ENCODE measurements at places on chromosomes 2 and 18.

GRCh38 chr2:128373451-128374000 is 54.9 kb upstream of the HS6ST1 start:
- no peak for DNase-seq

GRCh38 chr2:192574552-192574951 is 379.8 kb upstream of the TMEFF2 start:
- no peak for DNase-seq

DNA sequence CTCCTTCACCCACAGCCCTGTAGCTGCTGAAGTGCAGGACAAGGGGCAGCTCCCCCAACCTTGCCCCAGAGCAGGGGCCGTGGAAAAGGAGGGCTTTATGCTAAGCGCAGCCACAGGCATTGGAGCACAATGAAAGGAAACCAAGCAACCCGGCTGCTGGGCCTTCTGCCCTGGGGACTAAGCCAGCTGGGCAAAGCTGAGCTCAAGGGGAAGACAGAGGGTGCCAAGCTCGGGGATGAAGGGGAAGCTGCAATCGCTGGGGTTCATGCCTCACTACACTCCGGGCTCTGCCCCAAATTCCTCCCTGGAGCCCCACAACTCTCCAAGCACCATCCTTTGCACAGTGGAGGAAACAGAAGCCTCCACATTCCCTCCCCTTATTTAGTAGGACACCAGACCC is 12.4 kb downstream of the SFXN5 start:
- no peak for DNase-seq

DNA sequence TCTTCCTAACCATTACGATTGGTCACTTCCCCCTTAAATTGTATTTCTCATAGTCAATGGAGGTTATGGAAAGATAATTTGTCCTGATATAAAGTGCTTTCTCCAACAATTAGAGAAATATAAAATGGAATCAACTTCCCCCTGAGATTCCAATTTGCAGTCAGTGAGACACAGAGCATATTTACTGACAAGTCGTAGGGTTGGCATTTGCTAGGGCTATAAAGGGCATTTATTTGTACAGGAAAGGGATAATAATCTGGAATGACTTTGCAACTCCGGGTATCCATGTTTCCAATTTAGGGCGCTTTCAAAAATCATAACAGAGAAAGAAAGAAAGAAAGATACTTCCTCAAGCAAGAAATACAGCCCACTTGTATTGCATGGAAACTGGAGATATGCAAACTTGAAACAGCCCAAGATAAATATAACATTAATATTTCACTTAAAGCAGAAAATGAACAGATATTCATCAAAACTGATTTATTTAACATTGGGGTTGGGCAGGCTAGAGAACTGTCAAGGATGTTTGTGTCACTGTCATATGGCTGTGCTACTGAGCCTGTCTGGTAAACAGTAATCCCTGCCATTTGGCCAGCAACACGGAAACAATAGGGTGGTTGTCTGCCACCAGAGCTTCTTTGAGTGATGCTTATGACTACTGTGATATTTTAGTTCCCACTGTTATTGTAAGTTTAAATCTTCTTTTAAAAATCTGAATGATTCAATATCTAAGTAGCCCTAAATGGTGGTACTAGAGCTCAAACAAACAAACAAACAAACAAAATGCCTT is 621.8 kb downstream of the LRP1B start:
- no peak for DNase-seq

- no peak for DNase-seq
Observed at GRCh38 chr2:15412779-15413178, 148.4 kb downstream of the NBAS start.

DNA sequence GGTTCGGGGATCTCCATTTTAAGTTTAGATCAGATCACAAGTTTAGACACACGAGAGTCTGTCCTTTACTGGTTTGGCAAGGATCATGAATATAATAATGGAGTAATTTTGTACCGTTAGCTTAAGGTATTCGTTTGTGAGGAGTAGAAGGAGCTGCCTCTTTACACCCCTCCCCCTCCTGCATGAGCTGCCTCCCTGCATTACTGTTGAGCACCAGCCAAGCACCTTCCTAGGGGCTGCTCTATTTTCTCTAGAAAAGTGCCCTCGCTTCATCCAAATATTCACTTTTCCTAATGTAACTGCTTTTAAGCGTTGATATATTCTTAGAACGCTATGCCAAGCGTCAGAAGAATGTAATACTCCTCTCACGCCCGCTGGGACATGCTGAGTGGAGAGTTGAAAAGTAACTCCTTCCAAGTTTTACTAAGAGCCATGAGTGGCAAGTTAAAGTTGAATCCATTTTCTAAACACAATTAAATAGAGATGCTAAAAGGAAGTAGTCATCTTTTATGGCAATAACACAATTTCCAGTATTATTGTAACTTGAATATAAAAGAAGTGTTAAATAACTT is 25.4 kb upstream of the SCN7A start:
- no peak for DNase-seq

- DNase-seq = peak; percentile 94
Observed at GRCh38 chr2:113240915-113241911, 37.5 kb downstream of the PAX8 start.

GRCh38 chr2:224440988-224441387 is 39.1 kb upstream of the FAM124B start:
- DNase-seq = no peak

DNA sequence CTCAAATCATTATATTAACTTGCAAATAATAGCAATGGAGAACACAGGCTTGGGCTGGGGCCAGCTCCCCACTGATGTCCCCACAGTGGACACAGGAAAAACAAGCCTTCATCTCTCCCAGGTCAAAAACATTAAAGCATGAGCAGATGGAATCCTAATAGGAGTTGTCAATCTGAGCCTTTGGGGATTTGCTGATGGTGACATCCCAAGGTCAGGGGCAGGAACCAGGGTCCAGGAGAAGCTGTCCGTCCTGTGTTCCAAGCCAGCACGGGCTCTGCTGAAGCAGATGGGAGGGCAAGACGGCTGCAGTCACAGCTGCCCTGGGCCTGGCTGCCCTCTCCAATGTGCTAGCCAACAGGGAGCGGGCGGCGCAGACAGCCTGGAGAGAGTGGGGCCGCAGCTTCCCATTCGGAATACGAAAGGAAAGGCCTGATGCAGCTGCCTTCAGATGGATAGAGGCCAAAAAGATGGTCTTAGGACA is 135.5 kb downstream of the NDUFA10 start:
- no peak for DNase-seq

GRCh38 chr2:215746226-215746886 is 267.0 kb downstream of the MREG start:
- DNase-seq = no peak

GRCh38 chr18:1267021-1267420 is 362.4 kb downstream of the ADCYAP1 start:
- DNase-seq = no peak

GRCh38 chr18:23538870-23539269 is 35.6 kb downstream of the RMC1 start:
- peak; percentile 68 for DNase-seq

DNA sequence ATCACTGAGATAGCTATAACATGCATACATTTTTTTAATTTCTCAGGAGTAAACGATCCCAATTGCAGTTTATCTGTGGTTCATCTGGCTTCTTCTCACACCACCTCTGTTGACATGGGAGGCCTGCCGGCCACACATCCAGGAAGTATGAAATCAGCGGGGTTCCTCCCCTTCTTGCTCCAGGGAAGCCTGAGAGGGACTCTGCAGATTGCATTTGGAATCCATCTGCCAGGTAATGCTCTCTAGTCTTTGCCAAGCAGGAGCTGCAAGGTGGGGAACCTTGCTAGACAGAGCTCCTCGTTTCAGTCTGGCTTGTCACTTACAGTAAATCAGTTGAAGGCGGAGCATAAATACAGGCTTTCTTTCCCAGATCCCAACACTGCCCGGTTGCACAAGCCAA is 49.9 kb downstream of the SOX11 start:
- no peak for DNase-seq

GRCh38 chr2:47534179-47534919 is 131.4 kb downstream of the MSH2 start:
- peak; percentile 86 for DNase-seq

- no peak for DNase-seq
Observed at GRCh38 chr2:33477473-33478468, 1.3 kb downstream of the RASGRP3 start.

DNA sequence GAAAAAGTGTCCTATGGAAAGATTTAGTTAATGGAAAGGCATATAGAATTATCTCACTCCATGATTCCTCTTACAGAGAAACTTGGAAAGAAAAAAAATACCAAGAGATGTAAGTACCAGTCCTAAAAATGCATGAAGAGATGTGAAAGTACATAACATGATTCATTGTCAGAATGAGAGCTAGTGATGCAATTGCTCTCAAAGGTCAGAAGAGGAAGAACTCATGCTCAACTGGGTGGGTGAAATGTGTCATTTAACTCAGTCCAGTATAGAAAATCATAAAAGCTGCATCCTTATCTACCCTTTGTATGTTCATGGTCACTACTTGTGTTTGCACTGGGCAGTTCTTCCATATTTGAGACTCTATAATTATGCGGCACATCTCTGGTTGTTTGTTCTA is 300.0 kb upstream of the PIK3C3 start:
- DNase-seq = no peak

DNA sequence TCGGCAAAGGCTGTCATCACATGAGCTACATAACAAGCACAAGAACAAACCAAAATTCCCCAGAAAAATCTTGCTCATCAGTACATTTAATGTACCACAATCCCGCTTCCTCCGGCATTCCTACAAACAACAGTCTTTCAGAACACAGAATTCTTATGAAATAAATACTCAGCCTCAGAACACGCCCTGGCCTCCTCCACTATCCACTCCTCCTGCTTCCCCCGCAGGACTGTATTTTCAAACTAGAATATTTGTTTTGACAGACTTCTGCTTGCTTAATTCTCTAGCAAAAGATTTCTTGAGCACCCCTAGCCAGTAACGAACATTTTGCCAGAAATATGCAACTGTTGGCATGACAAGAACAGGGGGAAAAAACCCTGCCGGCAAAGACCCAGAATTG is 131.2 kb downstream of the THADA start:
- DNase-seq = peak; percentile 36

- DNase-seq = no peak
Observed at GRCh38 chr2:45912109-45912508, 260.6 kb downstream of the PRKCE start.

DNA sequence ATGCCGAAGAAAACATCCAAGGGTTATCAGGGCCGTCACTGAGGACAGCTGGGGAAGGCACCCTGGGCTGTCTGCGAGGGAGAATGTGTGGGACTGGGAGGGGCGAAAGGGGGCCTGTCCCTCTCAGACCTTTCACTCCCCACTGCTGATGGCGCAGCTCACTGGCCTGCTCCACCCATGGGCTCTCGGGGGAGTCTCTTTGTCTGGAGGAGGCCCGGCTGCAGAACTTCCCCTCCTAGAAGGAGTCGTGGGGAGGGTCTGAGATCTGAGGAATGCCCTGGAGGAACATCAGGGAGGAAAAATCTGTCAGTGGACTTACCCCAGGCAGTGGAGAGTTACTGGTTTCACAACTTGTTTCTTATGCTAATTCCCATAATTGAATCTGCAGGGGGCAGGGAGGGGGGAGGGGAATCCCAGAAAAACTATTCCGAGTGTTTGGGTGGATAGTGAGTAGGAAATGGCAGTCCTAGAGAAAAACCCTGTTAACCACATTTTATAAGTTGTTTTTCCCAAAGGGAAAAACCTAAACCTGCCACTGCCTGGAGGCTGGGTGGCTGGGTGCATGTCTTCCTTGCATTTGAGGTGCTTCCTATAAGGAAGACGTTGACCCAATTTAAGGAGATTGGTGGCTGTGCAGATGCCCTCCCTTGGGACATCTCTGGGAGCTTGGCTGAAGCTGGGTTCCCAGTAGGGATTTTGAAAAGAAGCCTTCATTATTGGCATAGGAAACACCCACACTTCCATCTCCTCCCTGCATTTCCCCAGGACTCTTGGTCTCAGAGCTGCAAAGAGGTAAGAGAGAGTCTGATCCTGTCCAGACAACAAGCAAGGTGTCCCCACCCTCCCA is 11.7 kb upstream of the SEMA4C start:
- no peak for DNase-seq

GRCh38 chr18:33928231-33928630 is 296.5 kb downstream of the NOL4 start:
- DNase-seq = peak; percentile 49

DNA sequence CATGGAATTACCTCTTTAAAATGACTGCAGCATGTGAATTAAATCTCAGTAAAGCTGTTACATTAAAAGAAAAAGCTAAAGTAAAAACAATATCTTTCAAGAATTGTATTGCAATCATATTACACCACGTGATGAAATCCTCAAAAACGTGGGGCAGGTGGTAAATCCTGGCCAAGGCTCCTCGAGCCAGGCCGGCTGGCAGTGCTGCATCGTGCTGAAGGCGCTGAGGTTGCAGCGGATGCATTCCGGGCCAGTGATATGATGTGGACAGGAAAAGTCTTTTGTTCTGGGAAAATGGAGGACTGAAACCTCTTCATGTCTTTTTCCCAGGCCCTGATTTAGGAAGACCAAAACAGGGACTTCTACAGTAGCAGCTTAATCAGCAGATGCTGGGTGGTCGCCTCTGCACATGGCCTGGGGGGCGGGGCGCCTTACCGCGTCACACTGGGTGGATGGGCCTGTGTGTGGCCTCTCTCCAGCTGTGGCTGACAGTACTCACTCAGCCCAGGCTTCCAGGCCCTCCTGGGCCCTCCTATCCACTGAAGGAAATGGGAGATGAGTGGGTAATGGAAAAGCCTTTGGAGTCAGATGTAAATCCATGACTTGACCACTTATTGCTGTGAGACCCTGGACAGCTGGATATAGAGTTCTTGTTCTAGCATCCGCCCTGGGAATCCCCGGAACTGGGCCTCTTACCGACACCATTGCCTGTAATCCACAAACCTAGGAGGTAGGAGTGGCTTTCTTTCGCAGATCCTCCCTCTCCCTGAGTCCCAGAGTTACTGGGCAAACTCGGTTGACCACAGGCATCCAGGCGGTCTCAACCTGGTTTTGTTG is 45.1 kb downstream of the PROC start:
- no peak for DNase-seq

All from brain microvascular endothelial cell (primary cell).